ENCODE measurements at places on chromosomes 7 and 10. TPM values are rescaled to one million over a fixed set of nuclear protein-coding genes. Genes with fewer than 3 reads are reported as not detected.

DNA sequence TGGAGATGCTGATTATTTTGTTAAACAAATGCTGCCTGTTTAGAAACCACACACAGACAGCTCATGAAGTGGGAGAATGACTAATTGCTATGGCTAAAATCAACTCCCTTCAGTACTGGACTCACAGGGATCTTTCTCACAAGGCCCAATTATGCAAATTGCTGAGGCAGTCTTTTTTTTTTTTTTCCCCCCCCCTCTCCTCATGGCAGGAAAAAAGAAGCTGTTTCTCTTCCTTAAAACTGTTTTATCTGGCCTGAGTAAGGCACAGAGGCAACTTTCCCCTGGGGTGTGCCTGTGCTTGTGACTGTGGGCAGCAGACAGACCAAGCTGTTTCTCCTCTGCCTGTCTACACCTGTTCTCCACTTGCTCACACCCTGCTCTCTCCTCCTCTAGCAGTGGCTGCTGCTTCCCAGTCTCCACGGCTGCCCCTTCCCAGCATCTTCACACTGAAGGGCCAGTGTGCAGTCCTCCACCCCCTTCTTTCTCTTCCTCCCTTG lies 65.4 kb upstream of the STEAP1B start:
- peak; percentile 75 for DNase-seq

- peak; percentile 31 for DNase-seq
Measured at GRCh38 chr10:14016011-14016536, 314.6 kb downstream of the FRMD4A start.

Gene OPN4
- not detected for total RNA-seq

Gene FLNC
- total RNA-seq = 202 TPM

All from fibroblast of villous mesenchyme (primary cell).